Activated CD8-positive, alpha-beta T cell treated with anti-CD3 and anti-CD28 coated beads for 36 hours (primary cell): ENCODE measurements at places on chromosomes 2 and 18.

DNA sequence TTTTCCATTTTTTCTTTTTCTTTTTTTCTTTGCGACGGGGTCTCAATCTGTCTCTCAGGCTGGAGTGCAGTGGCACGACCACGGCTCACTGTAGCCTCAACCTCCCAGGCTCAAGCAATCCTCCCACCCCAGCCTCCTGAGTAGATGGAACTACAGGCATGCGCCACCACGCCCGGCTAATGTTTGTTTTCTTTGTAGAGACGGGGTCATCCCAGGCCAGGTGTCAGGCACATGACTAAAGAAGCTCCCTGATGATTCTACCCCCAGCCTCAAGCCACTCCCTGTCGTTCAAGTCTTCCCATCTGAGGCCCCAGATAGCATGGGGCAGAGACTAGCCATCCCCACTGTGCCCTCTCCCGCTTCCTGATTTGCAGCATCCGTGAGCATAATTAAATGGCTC, 9.8 kb upstream of the FZD5 start:
- DNase-seq, result no peak

DNA sequence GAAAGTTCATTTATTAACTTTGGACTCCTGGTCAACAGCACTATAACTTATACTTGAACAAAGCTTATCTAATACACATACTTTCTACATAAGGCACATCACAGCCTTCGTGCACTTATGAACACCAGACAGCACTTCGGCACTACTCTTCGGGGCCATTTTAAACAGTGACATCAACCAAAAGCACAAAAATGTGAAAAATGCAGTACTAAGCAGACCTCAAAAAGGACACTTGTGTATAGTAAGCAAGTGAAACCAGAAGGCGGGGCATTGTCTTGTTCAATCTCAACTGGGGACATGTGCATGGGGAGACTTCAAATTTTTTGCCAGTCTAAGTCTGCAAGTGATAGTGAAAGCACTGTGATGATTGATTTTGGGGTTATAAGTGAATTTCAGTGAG, 163.0 kb downstream of the NCKAP5 start:
- no peak for DNase-seq

DNA sequence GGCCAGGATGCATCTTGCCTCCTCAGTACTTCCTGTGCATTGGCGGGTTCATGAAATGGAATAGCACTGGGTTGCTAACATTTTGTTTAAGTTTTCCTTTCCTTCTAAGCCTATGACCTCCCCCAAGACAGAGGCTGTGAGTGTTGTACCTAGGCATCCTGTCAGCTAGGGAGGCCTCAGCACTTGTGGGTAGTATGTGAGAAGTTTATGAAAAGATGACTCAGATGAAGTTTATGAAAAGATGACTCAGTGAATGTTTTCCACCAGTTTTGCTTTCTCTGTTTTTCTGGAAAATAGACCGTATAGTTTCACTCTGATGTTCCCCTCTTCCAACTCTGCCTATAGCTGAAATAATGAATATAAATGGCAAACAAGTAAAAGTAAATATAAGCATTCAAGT, 412.9 kb downstream of the TMEM182 start:
- DNase-seq, result no peak

GRCh38 chr2:241224018-241224850, 35.8 kb downstream of the ANO7 start:
- no peak for DNase-seq

DNA sequence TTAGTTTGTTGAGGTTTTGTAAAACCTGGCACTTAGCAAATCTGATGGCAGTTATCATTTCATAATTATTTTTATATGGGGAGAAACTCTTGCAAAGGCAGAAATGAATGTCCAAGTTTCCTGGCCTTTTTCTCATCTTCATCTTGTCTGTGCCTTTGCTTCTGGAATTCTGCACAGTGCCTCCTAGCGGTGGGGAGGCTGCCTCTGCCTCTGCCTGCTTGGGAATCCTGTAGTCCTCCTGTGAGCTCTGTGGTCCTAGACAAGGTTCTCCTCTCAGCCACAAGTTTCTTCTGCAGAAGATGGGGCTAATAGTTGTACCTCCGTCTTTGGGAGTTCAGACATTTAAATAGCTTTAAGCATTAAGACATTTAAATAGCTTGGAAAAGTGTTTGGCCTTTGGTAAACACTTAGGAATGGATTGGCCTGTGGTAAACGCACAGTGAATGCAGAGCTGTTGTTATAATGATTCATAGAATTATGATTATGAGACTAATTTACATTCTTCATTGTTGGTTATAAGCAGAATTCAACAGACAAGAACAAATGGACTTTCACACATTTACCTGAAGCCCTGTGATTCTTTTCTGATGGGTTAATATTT, 101.2 kb downstream of the ZNF236 start:
- no peak for DNase-seq
